ENCODE measurements at places on chromosomes 4 and X.

GRCh38 chr4:78767350-78767749, 8.8 kb upstream of the BMP2K start:
- no peak for DNase-seq

- peak; percentile 94 for DNase-seq
Observed at GRCh38 chr4:1870578-1871443, at the start of gene NSD2. NSD2 (plus strand) TSS chr4:1871393; CDS start chr4:1900655, 29,262 bp downstream.

- no peak for DNase-seq
Observed at GRCh38 chrX:108437349-108438109, 693 bp downstream of the COL4A6 start.

GRCh38 chr4:176805155-176805554, 12.4 kb upstream of the VEGFC start:
- DNase-seq, result no peak

GRCh38 chrX:96361844-96362243, 322.8 kb upstream of the DIAPH2 start:
- no peak for DNase-seq

DNA sequence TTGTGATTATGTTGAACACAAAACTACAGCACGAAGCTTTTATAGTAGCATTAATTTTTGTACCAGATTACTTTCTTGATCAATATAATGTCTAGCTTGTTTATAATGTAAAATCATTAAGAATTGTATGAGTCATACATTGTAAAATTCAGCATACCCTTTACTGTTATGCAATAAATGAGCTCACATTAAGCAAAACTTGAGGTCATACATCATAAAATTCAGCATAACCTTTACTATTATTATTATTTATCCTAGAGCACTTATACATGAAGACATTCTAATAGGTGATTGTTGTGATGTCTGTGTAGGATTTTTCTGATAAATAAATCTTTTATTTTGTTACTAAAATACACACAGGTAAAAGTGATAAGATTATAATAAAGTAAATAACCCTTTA, 49.4 kb downstream of the DTHD1 start:
- DNase-seq, result no peak

GRCh38 chrX:63434665-63435064, 83.5 kb upstream of the SPIN4 start:
- no peak for DNase-seq

DNA sequence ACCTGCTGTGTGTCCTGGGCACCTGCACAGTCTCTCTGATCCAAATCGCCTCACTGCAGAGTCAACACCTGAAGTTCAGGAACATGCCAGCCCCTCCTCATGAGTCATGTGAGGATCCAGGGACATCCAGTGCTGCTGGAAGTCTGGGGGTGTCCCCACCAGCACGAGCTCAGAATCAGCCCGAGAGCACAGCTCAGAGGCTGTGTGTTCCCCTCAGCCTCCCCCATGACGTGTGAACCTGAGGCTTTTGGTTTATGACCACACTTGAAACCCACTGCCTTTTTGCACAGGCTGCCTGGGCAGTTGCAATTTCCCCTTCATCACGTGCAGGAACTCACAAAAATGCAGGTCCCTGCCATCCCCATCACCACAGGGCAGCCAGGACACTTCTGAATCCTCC, 47.1 kb downstream of the PPP2R2C start:
- no peak for DNase-seq

DNA sequence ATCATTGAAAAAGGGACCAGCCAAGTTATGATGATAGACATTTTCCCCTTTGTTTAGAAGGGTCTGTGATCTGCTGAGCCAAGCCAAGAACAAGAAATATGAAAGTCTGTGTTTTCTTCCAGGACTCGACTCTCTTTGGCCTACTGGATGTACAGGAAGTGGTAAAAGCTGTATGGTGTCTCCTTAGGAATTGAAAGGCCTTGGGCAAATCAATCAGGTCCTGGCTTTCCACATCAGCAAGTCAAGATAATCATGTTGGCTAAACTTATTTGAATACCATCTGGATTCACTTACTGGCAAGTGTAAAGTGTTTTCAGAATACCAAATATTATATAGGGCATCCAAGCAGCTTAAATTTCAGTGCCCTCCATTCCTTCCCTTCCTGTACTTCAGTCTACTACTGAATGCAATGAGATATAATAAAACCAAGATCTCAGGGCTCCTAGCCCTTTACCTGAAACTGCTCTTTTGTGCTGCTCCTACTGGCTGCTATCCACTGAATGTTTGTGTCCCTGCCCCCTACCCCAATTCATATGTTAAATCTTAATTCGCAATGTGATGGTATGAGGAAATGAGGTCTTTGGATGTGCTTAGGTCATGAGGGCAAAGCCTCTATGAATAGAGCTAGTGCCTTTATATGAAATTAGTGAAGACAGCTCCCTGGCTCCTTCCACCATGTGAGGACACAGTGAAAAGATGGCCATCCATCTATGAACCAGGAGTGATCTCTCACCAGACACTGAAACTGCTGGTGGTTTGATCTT, 578.0 kb downstream of the SPRY1 start:
- DNase-seq, result no peak

GRCh38 chr4:77204621-77205020, 47.6 kb downstream of the CCNG2 start:
- no peak for DNase-seq

DNA sequence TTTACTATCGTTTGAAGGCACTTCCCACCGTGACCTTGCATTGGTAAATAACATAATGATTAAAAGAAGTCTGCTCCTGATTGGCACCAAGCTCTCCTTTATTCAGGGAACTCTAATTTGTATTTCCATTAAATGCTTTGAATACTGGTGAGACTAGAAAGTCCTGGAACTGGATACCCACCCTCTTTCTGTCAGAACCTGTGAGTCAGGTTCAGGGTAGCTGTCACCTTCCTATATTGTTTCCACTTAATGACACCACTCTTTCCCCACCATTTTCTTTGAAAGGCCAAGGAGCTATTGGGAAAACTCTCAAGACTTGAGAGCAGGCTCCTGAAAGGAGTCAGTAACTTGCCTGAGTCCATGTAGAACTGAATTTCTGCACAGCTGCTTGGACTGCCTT, 55.9 kb upstream of the RASSF6 start:
- DNase-seq, result no peak

Data from type B pancreatic cell (in vitro differentiated cells).